SJCRH30 (cell line): ENCODE measurements at places on chromosomes 11 and 22. TPM values are rescaled to one million over a fixed set of nuclear protein-coding genes. Genes with fewer than 3 reads are reported as not detected.
A peak's percentile ranks its signal among the peaks of the same experiment; 100 is the strongest.

DNA sequence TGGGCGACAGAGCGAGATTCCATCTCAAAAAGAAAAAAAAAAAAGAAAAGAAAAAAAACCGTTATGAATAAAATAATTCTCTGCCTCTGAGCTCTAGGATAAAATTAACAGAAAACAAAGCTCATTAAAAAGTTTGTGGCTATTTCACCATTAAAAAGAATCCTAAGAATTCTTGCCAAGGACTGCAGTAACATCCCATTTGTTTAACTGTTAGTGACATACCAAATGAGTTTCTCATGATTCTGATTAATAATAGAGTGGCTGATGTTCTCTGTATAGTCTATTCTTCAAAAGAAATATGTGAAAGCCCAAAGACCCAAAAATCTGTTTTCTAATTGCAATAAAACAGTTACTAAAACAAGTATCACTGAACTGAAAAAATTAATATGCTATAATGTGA, 19.7 kb downstream of the CLNS1A start:
- DNase-seq: no peak

Gene ZNF215
- not detected in 2 replicates for total RNA-seq

Gene PSMC3
- 236 and 258 TPM in 2 replicates for total RNA-seq

Gene TMEM179B
- 27.6 and 31.9 TPM in 2 replicates for total RNA-seq

- peak; percentile 85 for DNase-seq
These were observed 25.7 kb upstream of the HMGXB4 start for GRCh38 chr22:35231585-35232084.

Gene TRIOBP
- total RNA-seq: 16.8 and 17.0 TPM in 2 replicates

DNA sequence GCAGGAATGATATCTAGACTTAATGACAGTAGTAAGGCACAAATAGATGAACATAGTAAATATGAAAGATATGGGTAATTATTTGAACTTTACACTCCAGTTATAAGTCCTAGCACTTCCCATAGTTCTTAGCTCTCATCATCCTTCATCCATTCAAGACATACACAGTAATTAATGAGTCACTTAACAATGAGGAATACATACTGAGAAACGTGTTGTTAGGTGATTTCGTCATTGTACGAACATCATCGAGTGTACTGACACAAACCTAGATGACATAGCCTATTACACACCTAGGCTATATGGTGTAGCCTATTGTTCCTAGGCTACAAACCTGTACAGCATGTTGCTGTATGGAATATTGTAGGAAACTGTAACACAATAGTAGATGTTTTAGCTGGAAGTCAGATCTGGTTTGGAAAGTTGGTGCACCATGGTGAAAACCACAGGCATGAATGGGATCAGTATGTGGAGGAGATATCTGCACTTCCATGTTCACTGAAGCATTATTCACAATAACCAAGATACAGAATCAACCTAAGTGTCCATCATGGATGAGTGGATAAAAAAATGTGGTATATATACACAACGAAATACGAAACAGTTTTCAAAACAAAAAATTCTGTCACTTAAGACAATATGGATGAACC, 229.9 kb upstream of the PITPNB start:
- DNase-seq: no peak

Gene CST6
- total RNA-seq: not detected in 2 replicates

DNA sequence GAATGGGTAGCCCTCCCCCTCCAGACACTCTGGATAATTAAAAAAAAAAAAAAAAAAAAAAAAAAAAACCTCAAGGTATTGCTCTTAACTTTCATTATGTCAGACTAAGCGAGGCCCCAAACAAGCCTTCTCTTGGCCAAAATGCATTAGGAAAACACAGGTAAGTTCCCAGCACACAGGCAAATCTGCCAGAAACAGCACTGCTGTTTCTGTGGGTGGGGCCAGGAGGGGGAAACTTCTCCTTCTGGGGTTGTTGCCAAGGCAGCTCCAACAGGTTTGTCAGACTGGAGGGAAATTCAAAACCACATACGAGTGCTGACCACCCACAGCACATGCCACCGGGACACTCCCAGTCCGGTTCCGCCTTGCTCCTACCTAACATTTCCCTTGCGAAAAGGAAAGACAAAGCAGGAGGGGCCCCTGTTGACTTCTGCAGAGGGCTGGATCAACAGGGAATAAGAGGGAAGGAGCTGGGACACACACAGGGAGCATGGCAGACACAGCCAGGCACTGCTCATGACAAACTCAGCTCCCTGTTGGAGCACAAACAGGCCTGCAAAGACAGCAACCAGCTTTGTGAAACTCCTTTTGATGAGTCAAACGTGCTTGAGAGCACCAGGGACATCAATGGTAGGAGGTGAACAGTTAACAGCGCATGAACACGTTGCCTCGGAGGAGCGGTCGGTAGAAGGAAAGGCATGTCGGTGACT, 55.0 kb downstream of the MYH9 start:
- peak; percentile 77 for DNase-seq

Gene SCN2B
- total RNA-seq: not detected in 2 replicates

GRCh38 chr11:129298988-129299387, 76.7 kb upstream of the BARX2 start:
- DNase-seq: no peak

DNA sequence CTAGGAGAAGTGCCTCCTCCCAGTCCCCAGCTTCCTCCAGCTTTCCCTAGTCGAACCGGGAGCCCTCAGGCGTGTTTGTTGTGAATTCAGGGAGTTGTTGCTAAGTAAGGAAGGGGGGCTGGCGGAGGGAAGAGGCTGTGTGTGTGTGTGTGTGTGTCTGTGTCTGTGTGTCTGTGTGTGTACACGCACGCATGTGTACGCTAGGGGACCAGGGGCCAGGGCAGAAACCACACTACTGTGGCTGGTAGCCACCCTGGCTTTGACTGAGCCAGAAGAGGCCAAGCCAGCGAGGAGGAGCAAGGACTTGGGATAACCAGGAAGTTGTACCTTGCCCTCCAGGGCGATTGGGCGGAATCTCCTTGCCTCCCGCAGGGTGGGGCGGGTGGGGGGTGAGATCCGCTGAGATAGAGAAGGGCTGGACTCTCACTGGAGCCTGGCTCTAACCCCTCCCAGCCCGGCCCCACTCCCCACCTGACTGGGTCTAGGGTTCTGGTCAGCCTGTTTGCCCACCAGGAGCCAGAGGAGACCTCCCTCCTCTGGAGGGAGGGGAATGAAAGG, 7.5 kb downstream of the BCL9L start:
- DNase-seq: no peak
